Large intestine (tissue), 12 donors: ENCODE measurements at places on chromosomes 3 and 15.
A peak's percentile ranks its signal among the peaks of the same experiment; 100 is the strongest.

DNA sequence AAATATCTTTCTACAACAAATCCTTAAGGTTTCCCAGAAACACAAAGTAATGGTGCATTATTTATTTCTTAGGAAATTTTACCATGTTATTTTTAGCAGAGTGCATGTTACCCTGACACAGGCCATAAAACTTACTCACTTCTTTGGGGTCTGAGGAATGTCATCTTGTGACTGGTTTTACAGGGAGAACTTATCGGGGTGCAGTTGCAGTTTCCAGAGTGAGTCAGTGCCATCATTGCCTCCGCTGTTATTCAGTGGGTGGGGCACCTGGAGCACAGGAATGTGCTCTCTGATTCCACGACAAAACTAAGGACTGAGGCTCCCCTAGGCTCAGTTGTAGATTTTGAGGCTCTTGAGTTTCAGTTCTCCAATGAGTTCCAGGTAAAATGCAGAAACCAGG lies 11.1 kb upstream of the GREM1 start:
- DNase-seq = peak; percentile 42

DNA sequence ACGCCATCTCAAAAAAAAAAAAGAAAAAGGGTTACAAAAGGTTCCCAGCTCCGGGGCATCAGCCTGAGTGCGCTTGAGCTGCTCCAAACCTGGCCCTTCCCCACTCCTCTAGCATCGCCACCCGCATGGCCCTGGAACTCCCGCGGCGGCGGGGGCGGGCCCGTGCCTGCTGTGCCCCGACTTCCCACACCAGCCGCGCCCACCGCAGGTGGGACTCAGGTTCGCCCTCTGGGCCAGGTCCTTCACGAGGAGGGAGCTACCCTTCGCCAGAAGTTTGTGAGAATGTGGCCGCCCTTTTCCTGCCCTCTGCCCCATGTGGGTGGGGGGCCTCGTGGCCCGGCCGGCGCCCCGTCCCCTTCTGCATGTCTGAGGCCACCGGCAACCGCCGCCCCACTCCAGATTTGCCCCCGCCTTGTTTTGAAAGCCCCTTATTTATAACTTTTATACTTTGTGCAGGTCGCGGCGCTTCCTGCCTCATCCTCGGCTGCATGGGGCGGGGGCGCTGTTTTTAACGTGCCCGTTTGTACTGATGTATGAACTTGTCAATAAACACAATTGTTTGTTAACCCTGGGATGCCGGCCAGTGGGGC lies 507 bp upstream of the JMJD7 start:
- peak; percentile 49 for DNase-seq

DNA sequence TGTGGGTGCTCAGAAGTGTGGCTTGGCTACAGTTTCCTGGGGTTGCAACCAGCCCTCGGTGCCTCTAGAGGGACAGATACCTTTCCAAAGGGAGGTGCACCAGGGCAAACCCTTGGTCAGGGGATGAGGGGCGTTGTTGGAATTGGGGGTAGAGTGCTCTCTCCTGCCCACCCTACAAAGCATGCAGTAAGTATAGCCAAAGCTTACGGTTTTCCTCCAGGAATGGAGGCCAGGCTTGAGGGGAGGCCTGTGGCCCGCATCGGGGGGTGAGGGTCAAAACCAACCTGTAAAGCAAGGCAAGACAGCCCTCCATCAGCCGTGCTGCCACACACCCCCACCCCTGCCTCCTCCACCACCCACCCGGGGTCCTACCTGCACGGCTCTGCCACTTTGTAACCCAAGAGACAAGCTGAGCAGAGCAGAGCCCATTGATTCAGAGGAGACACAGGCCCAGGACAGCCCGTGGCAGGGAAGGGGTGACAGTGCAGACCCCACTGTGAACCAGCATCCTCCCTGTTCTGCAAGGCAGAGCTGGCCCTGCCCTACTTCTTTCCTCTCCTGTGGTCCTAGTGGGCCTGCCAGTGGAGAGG lies 41.5 kb downstream of the TLE3 start:
- no peak for DNase-seq

GRCh38 chr3:104066658-104067057 lies 1300.1 kb upstream of the ALCAM start:
- DNase-seq = no peak

DNA sequence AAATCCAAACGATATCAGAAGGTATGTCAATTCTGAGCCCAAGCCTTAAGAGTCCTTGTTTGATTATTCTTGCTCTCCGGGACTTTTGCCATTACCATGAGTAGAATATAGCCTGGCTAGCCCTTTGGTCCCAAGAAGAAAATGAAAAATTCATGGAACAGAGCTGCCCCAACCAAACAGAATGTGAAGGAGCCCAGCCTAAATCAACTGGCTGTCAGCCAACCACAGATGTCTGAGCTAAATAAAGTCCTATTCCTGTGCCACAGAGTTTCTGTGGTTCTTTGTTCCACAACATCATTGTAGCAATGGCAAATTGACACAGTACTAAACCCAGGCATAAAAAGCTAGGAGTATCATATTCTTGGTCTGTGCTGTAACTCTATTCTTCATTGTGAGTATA lies 185.2 kb downstream of the CPNE4 start:
- DNase-seq = no peak

- DNase-seq = no peak
Observed at GRCh38 chr15:40958146-40958545, 4.9 kb downstream of the CHAC1 start.

DNA sequence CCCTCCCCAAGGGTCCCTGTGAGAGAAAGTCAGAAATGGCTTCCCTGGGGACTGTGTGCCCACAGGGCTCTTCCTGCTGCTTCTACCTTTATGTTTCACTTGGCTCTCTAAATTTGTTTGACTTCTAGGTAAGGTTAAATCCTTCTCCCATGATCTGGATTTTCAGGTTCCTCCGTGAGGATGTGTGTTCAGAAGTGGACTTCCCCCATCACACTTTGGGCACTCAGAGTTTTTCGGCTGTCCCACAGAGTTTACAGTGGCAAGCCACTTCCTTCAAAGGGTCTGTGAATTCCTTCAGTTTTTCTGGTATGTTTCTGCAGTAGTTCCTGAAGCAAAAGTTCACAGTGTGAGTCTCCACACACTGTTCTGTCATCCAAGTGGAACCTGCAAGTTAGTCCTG lies 30.9 kb upstream of the RARB start:
- no peak for DNase-seq

GRCh38 chr3:2420919-2421318 lies 322.3 kb downstream of the CNTN4 start:
- DNase-seq = no peak

DNA sequence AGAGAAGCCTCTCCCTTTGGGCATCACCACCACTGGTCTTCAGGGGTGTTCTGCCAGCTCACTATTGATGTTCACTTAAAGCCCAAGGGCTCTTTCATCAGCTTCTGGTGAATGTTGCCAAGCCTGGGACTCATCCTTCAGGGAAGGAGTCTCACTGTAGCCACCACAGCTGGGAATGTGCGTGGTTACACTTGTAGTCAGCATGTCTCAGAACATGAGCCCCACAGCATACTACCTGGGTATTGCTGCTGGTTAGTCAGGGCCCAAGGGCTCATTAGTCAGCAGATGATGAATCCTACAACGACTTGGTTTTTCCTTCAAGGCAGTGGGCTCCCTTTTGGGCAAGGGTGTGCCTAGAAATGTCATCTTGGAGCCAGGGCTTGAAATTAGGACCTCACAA lies 412.9 kb downstream of the VGLL3 start:
- DNase-seq = no peak

DNA sequence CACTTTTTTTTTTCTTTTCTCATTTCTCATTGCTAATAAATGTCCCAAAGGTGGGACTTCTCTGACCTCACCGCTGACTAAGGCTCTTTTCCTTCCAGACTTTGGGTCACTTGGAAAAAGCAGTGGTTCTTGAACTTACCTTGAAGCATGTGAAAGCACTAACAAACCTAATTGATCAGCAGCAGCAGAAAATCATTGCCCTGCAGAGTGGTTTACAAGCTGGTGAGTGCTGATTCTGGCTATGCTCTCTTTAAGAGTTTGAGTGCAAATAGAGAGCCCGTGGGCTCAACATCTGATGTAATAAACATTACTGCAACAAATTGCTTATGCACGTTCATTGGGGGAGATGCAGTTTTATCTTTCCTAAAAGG lies 2.0 kb downstream of the BHLHE40 start:
- no peak for DNase-seq

DNA sequence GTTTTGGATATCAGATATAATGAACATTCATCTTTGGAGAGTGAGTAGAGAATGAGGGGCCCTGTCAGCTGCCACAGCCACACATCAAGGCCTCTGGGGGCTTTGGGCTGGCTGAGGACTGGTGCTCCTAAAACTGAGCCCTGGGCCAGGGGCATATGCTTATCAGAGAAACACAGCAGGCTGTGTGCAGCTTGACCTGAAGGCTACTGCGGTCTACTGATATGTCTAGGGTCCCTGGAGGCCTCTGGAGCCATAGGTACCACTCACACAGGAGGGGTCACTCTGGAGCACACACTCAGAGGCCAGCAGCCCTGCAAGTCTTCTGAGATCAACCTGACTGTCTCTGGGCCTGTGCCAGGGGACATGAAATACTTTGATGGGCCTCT lies 7.6 kb downstream of the TF start:
- no peak for DNase-seq

- peak; percentile 4 for DNase-seq
Observed at GRCh38 chr15:80404761-80405553, 775 bp downstream of the ARNT2 start.

GRCh38 chr3:116020495-116020894 lies 397.2 kb downstream of the GAP43 start:
- no peak for DNase-seq

GRCh38 chr3:31220431-31220830 lies 312.3 kb upstream of the STT3B start:
- DNase-seq = no peak

DNA sequence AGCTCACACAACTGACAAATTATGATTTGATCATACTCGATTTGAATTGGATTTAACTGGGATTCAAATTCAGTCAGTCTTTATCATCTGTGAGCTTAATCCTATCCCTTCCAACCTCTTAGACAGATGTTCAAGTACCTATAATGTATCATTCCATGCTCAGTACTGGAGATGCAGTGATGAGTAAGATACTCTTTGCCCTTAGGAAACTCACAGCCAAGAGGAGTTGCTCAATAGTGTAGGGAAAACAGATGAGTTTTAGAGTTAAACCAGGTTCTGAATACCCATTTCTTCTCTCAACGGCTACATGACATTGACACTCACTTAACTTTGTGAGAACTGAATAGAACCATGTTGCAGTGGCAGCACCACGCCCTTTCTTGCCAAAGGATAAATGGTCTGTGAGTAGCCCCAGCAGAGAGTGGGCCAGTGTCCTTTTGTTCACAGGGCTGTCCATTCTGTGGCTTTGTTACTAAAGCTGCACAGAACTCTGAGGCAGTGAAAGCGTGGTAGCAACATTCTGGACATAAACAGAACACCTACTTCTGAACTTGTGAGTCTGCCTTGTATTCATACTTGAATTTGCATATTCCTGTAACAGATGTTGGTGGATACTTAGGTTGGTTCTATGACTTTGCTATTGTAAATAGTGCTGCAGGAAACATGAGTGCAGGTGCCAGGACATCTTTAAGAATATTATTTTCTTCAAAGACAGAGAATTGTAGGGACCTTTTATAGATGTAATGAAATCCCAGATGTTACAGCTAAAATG lies 91.6 kb downstream of the RASA2 start:
- no peak for DNase-seq

DNA sequence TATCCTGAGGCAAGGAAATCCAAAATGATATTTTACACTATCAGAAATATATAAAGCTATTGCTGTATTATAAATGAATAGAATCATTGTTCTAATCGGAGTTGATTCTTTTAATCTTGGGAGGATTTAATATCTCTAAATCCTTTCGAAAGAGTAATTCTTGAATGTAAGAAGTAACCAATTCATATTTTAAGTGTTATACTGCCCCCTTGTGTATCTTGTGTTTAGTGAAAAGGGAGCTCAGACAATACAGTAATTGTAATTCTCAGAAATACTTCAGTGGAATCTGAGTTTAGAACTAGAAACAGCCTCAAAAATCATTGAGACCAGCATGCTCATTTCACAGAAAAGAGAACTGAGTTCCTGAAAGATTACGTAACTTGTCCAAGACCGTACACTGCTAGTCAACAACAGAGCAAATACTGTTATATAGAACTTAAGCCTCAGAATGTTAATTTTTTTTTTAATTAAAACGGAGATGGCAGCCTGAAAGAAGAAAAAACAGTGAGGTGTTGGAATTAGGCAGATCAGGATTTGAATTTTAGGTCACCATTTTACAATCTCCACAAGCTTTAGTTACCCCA lies 42.9 kb downstream of the PLCH1 start:
- DNase-seq = peak; percentile 32

DNA sequence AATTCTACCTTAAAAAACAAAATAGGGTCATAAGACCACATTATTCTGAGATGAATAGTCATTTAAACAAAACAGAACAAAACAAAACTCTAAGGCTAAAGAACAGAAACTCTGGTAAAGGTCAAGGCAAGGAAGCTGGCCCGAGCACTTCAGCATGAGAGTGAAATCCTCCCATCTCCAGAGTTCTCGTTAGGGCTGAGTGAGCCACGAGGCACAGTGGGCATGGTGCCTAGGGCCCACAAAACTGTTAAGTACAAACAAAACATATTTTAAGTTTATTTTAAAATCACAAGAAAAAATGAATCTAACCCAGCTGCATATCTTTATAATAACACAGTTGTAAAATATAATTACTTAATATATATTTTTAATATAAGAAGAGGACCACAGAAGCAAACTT lies 417.8 kb upstream of the GBE1 start:
- no peak for DNase-seq

GRCh38 chr3:57048052-57048671 lies 12.3 kb upstream of the SPATA12 start:
- DNase-seq = no peak

GRCh38 chr15:36925049-36925448 lies 175.3 kb downstream of the MEIS2 start:
- no peak for DNase-seq

DNA sequence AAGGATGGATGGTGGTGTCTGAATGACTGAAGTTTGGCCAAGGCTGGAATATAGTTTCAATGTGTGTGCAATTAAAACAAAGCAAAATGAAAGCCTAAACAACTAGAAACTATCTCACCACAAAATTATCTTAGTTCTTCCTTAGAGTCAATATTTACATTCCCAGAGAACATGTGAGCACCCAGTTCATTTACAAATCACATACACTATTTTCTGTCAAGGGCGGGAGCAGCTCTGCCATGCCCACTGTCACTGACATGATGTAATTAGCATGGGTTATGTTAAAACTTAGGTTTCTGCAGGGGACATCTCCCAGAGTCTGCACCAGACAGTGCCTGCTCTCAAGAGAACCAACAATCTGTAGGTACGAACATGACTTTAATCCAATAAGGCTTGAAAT lies 65.0 kb downstream of the PDZRN3 start:
- DNase-seq = peak; percentile 45

GRCh38 chr3:160588023-160588422 lies 22.7 kb upstream of the KPNA4 start:
- no peak for DNase-seq

GRCh38 chr3:184812662-184813042 lies 686 bp downstream of the VPS8 start:
- no peak for DNase-seq
